ENCODE measurements at places on chromosomes 5 and 9.
A peak's percentile ranks its signal among the peaks of the same experiment; 100 is the strongest.

DNA sequence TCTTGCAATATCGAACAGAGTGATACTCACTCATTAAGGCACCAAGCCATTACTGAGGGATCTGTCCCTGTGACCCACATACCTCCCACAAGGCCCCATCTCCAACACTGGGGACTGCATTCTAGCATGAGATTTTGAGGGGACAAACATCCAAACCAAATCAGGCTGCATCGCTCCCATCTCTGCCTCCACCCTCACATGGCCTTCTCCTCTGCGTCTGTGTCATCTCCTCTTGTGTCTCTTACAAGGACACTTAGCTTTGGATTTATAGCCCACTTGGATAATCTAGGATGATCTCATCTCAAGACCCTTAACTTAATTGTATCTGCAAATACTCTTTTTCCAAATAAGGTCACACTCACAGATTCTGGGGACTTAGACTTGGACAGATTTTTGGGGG is 284.4 kb upstream of the DAP start:
- DNase-seq: no peak

GRCh38 chr5:21919414-21920022 is 933.6 kb downstream of the CDH12 start:
- peak; percentile 44 for DNase-seq

GRCh38 chr9:21789541-21790037 is 12.8 kb upstream of the MTAP start:
- peak; percentile 90 for DNase-seq

DNA sequence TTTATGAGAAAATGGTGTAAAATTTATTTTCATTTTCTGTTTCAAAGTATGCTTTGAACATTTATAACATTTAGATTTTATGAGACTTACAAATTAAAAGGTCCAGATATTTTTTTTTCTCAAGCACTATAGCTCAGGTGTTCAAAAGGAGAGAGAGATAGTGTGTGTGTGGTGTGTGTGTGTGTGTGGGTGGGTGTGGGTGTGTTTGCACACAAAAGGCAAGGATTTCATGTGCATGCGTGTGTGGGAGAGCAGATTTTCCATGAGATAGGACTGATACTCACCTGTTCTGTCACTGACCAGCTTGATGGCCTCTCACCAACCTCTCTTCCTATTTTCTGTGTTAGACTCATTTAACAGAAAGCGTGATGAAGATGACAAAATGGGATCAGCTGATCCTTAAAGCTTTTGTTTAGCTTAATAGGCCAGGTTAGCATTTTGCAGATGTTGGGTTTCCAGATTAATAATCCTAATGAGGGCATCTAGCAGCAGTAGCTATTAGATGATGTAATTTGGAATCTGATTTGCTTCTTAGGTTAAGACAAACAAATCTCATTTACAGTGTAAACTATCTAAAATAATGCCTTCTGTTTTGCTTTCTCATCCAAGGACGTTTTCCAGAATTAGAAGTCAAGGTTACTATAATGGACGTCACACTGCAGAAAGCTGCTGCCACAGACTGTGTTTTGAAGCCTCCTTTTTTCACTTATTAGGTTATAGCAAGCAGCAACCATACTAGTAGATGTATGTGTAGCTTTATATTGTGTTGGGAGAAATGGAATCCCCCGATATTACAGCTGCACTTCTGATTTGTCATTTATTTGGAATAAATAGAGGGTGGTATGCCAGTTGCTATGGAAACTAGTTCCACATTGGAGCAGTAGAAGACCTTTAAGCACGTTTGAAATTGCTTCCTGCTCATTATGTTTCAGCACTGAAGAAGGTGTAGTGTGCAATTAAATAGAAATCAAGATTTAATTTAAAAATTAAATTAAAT is 355.6 kb downstream of the TAF11L14 start:
- no peak for DNase-seq

- peak; percentile 77 for DNase-seq
These were observed 54.4 kb upstream of the RPL26L1 start for GRCh38 chr5:172904643-172905345.

DNA sequence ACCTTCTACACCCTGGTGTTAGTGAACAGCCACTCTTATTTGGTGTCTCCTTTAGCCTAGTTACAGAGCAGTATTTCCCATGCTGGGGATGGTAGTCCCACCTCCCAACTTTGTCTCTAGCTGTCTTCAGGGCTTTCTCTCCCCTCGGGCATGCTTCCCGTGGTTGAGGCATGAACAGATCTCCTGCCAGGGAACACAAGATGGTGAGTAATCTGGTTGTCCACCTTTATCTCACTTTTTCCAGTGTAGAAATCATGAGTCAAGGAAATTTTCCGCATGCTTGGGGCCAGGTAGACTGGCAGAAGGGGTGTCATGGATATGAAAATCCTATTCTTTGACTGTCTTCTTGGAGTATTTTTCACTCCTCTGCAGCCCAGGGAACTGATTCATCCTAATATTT is 532.9 kb downstream of the ANXA1 start:
- DNase-seq: no peak

DNA sequence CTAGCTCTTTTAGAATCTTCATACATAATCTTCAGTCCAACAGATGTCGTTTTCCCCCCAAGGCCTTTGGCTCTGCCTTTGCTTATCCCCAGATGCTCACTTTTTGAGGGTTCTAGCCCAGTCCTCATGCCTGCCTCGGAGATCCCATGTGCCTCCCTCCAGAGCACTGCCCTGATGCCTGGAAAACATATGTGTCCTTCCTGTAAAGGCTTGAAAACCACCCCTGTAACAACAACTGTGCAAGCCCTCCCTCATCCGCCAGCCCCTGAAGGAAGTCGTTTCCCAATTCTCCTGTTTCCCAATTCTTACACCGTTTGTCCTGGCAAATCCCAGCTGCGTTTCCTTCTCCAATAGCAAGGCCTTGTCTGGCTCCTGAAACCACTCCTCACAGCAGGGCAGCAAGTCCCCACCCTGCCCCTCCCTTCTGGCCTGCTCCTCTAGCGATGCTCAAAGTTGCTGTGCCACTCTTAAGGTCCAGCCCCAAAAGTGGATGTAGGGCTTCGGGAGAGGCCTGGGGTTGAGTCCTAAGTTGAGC is 52.2 kb downstream of the SLC36A1 start:
- no peak for DNase-seq

- no peak for DNase-seq
These were observed 83.8 kb upstream of the FSTL4 start for GRCh38 chr5:133696006-133696584.

GRCh38 chr9:116687074-116687753 is at the start of gene TRIM32:
Gene TRIM32, plus strand, starts transcription at chr9:116687305. Its CDS starts 10,438 bp downstream, at chr9:116697743.
- peak; percentile 91 for DNase-seq

DNA sequence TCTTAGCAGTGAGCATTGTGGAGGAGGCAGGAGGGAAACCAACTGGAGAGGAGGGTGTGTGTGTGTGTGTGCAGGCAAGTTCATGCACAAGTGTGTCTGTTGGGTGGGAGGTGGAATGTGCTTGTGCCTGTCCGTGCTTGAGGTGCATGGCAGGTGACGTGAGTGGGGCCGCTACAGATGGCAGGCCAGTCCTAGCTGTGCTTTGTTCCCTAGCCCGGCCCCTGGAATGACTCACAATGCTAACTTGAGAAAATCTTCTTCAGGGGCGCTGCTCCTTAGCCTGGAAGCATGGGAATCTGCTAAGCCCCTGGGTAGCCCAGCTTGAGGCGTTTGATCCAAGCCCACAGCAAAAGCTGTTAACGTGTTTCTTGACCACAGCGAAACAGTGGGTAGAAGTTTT is 25.0 kb upstream of the DMRT2 start:
- DNase-seq: no peak

Measured in fibroblast of skin of scalp (primary cell).